Choroid plexus epithelial cell (primary cell): ENCODE measurements at places on chromosomes 3 and 15.

DNA sequence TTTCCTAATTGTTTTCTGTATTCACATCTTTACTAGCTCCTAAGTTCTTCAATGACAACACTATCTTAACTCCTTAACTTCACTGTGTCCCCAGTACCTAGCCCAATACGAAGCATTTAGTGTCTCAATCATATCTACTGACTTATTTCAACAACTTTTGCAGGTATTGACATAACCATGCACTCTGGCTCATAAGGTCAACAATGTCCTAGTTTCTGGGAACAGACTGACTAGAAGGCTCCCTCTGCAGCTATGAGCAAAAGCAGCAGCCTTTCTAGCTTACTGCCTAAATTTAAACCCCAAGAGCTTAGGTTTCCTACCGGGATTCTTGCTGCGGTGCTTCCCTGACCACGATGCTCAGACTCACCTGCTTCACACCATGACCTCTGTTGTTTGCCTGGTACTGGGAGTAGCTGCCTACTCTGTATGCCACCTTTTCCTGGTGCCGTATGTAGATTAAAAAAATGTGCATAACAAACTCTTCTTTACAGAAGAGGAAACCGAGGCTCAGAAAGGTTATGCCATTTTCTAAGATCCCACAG, 767.7 kb downstream of the TUSC7 start:
- DNase-seq = no peak

DNA sequence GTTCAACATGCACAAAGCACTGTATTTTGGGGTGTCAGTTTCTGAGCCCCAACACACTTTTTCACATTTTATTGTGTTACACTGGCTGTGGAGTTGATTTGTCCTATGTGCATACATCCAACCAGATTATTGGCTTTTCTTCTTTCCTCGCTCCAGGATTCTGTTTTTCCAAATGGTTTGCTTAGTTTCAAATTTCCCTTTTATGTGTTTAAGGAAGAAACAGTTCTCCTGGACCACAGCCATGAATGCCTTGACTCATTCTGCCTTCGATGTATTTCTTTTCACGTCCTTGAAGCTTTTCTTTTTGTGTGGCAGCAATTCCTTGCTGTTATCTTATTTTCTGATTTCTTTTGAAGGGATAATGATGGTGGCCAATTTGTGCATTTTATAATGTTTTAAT, 53.8 kb downstream of the CACNA2D3 start:
- no peak for DNase-seq

GRCh38 chr15:84604826-84605553, 4.2 kb downstream of the ZSCAN2 start:
- DNase-seq = no peak

DNA sequence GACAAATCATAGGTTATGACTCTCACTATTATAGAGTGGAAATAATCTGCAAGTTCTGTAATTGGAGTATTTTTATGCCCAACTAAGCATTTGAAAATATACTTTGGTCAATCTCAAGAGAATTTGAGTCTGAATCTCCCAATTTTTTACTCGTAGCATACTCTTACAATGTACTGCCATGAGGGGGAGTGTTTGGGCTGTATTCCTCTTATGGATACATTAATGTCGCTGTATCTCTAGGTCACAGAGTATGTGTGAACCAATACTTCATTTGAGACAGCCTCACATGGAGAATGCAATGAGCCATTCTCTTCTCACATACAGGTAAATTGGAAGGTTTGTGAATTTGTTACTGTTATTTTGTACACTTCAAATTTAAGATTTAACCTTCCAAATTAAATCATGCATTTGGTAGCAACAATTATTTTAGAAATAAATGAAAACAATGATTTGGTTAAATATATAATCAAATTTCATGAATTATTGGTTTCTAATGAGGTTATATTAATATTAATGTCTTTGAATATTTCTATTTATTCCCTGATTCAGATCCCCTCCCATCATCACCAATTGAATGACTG, 5.5 kb upstream of the CD200 start:
- peak; percentile 89 for DNase-seq

DNA sequence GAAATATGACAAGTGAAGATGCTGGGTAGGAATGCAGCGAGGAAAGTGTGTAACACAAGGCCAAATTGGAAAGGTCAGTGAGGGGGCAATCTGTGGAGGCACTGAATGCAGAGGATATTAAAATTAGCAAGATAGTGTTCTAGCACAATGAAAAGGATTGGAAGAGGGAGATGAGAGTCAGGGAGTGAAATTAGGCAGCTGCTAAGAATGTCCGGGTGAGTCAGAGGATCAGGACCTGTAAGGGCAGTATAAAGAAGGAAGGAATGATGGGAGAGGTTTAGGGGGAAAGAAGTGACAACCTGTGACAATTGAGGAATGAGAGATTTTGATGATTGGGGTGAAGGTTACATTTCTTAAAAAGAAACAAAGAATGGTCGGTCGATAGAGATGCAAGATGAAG, 103.5 kb downstream of the UBE3A start:
- no peak for DNase-seq

DNA sequence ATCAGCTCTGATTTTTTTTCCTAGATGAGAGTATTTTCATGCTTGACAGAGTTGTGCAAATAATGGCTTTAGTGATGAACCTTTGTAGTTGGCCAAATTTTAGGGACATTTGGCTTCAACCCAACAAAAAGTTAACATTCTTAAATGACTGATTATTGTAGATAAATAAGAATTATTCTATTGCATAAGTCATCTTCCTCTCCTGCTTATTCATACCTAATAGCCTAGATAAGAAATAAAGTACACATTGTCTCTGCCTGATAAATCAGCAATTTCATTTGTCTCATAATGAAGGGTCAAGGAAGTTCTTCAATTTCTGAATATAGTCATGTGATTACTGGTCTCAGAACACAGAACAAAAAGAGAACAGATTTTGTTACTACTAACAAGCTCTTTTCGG, 428.9 kb upstream of the IL12A start:
- no peak for DNase-seq

GRCh38 chr3:104176706-104177105, 1190.0 kb upstream of the ALCAM start:
- no peak for DNase-seq

DNA sequence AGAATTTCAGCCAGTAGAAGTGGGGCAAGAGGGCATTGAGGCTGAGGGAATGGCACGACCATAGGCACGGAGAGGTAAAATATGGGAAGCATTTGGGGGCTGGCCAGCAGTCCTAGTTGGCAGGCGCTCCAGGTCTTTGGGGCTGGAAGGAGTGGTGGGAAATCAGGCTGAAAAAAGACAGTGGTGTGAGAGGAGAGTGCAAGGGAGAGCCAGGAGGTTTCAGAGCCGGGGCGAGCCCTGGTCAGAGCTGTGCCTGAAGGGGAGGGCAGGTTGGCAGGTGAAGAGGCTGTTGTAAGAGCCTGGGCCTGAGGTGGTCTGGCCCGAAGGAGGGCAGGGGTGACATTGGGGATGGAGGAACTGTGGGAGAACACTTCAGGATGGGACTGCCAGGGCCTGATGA, 1.6 kb upstream of the IDH3A start:
- DNase-seq = no peak

DNA sequence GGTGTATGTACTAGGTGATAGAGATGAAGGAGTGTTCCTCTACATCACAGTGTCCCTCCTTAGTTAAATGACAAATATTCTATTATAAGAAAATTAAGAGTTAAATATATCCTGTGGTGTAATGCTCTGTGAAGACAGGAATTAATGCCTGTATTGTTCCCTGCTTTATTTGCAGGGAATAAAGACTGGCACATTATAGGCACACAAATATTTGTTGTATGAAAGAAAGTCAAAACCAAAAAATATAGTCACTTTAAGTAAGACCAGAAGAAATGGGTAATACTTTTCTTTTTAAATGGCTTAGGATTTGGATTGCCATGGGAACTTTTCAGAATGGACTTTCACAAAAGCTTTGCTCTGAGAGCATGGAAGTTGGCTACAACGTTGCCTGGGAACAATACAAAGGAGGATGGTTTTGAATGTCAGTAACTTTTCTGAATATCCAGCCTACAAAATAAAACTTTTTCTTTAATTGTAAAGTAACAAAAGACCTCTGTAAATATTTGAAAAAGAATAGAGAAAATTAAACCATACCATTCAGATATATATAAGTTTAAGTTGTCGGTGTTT, 158.0 kb upstream of the P2RY1 start:
- no peak for DNase-seq

- peak; percentile 31 for DNase-seq
Observed at GRCh38 chr3:141050576-141051442, at the start of gene SPSB4. Gene SPSB4 (plus strand): TSS chr3:141051347. CDS start chr3:141066105, 14,758 bp downstream.

GRCh38 chr15:36810656-36811449, 231.4 kb downstream of the CDIN1 start:
- no peak for DNase-seq

DNA sequence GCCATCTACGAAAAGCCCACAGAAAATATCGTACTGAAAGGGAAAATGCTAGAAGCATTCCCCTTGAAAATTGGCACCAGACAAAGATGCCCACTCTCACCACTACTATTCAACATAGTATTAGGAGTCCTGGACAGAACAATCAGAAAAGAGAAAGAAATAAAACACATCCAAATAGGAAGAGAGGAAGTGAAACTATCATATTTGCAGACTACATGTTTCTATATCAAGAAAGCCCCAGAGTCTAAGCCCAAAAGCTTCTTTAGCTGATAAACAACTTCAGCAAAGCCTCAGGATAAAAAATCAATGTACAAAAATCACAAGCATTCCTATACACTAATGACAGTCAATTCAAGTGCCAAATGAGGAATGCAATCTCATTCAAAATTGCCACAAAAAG, 15.6 kb downstream of the OR5K3 start:
- DNase-seq = no peak

- no peak for DNase-seq
Observed at GRCh38 chr3:127719369-127719768, 46.6 kb downstream of the ABTB1 start.

GRCh38 chr3:163745204-163745603, 1333.1 kb downstream of the SI start:
- no peak for DNase-seq

DNA sequence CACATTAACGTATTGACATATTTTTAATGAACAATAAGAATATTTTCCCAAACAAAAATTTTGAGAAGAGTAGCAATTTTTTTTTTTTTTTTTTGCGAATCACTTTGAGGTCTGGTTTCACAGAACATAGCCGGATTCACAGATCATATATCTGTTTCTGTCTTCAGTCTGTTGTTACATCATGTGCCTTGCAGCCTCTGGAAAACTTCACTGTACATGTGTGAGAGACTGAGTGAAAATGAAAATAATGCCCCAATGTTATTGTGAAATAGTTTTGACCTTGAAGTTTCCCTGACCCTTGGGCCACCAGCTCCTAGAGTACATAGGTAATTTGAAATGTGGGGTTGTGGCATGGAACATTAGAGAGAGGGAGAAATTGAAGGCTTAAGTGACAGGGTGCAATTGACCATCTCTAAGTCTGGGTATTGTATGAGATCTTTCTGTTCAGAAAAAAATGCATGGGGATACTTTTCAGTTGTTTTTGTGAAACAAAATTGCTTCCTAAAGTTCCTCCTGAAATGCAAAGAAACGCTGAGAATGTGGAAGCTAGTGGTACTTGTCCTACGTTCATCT, 14.0 kb downstream of the ITPR1 start:
- peak; percentile 19 for DNase-seq

- peak; percentile 17 for DNase-seq
Observed at GRCh38 chr15:50182219-50183013, 420 bp downstream of the SLC27A2 start.

DNA sequence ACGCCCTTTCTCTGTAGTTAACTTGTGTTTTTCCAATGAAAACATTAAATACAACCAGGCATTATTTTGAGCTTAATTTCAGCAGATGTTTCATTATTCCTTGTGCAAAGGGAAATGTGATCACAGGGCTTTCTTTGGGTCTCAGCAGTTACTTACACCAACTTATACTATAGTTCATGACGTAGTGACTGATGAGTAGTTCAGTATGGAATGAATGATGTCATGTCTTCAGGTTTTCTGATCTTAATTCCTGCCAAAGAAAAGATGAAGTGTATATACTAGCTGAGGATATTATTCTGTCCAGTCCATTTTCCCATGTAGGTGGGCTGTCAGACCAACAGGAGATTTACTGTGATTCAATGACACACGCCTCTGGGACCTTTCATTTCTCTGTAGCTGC, 61.3 kb downstream of the MYRIP start:
- DNase-seq = no peak

- DNase-seq = no peak
Observed at GRCh38 chr3:51141573-51141972, 243.5 kb upstream of the MANF start.

DNA sequence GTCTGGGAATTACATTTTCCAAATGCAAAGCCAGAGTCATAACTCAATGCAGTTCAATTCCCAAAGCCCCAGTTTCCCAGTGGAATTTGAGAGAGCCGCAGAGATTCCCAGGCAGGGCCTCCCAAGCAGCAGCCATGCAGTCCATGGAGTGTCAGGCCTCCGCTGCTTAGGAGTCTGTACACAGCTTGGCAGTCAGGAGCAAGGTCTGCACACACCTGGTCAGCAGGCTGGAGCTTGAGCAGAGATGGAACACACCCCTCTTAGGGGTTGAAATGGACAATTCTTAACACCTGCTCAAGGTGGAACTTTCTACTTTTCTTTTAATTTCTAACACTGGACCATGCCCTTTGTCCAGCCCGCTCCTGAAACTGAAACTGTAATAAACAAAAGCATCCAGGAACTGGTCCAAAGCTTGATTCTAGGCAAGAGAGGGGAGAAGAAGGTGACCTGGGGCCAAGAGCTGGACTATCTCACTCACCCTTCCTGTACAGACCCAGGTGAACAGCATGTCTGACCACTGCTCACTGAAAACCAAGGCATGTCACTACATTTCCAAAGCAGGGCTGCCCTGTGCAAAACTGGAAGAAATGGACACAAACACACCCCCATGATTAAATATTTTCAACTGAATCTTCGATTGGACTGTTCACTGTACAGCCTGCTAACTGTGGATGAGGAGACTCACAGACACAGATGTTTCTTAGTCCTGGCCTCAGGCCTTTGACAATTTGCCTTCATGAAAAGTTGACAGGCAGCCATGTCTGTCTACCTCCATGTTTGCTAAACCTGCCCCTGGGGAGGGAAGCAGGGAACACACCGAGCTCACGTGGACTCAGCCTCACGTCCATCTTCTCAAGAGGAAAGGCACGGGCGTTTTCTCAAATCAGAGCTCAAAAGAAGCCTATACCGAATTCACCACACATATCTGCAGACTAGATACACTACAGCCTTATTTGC, 48.6 kb upstream of the DUSP7 start:
- DNase-seq = no peak

GRCh38 chr15:91308199-91308598, 208.1 kb downstream of the SV2B start:
- no peak for DNase-seq
